Effector CD4-positive, alpha-beta T cell (primary cell): ENCODE measurements at places on chromosomes 6 and 20.
A peak's percentile ranks its signal among the peaks of the same experiment; 100 is the strongest.

GRCh38 chr6:150269130-150269856, 99.5 kb upstream of the IYD start:
- no peak for DNase-seq

- DNase-seq: no peak
Measured at GRCh38 chr20:41861772-41862422, 243.7 kb upstream of the CHD6 start.

- no peak for DNase-seq
Measured at GRCh38 chr20:57934007-57934805, 224.4 kb upstream of the PMEPA1 start.

DNA sequence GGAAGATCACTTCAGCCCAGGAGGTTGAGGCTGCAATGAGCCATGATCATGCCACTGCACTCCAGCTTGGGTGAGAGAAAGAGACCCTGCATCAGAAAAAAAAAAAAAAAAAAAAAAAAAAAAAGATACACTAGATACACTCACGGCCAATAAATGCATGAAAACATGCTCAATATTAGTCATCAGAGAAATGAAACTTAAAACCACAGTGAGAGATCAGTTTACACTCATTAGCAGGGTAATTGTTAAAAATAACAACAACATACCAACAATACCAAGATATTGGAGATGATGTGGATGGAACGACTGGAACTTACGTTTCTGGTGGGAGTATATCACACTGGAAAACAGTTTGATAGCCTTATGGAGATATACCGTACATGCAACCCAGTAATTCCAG, 29.9 kb downstream of the HS3ST5 start:
- no peak for DNase-seq

DNA sequence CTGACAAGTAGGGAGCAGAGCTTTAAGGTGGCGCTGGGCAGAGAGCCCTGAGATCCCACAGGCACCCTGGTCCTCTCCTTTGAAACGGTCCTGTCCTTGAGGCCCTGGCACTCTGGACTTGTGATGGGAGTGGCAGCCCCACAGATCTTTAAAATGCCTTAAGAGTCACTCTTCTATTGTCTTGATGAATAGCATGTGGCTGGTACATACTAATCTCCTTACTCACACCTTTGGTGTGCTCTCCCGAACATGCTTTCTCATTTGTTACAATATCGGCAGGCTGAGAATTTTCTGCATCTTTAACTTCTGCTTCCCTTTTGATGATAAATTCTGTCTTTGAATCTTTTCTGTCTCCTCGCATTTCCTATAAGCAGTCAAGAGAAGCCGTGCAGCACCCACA, 333.8 kb downstream of the TFAP2A start:
- DNase-seq: no peak

GRCh38 chr6:157761331-157761921, 61.6 kb upstream of the SNX9 start:
- DNase-seq: peak; percentile 45

DNA sequence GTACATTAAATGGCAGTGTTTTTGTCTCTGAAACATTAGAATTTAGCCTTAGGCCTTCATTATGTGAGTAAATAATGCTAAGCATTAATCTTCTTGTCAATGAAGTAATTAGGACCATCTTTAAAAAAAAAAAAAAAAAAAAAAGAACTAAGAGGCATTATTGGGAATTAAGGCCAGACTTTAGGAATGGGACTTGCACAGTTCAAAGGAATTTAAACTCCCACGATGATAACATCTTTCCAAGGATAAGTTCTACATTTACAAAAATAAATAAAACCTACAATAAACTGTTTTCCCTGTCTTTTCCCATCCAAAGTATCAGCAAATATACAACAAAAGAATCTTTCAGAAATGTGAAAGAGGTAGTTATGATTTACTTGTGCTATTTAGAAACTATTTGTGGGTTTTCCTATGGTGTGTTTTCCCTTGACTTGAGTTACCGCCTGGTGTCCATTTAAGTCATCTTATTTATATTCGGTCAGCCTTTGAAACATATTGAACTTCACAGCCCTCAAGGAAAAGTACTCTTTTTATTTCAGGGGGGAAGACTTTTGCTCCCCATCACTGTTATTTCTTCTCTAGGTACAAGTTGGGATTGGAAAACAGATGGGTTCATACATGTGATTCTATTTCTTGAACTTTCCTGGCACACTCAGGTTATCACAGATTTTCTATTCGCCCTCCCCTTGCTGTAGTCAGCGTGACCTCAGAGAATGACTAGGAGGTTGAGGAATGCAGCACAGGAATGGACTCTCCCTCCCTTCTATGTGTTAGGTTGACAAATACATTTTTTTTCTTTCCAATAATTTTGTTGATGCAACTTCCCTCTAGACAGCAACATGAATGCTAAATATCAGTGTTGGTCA, 13.6 kb downstream of the STMND1 start:
- DNase-seq: no peak

GRCh38 chr6:129340983-129341382, 369.0 kb downstream of the ARHGAP18 start:
- no peak for DNase-seq

GRCh38 chr6:48959251-48960060, 503.6 kb downstream of the MMUT start:
- no peak for DNase-seq

GRCh38 chr6:24951811-24952299, 16.1 kb upstream of the RIPOR2 start:
- peak; percentile 24 for DNase-seq

- no peak for DNase-seq
Measured at GRCh38 chr20:57048027-57048869, 218.2 kb downstream of the BMP7 start.

DNA sequence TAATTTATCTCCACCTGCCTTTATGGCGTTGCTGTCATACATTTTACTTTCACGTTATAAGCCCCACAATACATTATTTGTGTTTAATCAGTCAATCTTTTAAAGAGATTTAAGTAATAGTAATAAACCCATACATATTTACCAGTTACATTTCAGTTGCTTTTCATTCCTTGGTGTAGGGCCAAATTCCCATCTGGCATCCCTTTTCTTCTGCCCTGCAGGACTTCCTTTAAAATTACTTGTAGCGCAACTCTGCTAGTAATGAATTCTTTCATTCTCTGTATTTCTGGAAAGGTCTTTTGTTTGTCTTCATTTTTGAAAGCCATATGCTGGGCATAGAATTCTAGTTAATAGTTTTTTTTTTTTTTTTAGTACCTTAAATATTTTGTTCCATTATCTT, 24.9 kb downstream of the ZNF334 start:
- DNase-seq: no peak

DNA sequence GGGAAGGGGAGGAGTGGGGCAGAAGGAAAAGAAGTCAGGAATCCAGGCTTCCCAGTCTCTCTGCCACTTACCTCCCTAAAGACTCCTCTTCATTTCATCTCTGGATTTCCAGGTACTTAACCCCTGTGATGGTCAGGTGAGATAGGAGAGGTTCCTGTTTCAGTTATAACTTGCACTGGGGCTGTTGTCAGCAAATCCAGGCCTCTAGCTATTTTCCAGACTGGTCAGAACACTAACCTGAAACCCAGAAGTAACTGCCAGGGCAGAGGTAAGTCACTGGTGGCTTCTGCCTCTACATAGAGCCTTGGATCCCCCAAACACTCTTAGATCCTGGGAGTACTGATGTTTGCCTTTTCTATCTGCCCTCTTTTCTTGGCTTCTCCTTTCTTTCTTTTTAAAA, 233.5 kb upstream of the TAB2 start:
- no peak for DNase-seq

GRCh38 chr20:10927011-10927583, 253.3 kb upstream of the JAG1 start:
- DNase-seq: no peak

- DNase-seq: no peak
Measured at GRCh38 chr6:154447954-154448353, 62.5 kb downstream of the CNKSR3 start.

GRCh38 chr20:17679941-17680835, 1.9 kb downstream of the RRBP1 start:
- no peak for DNase-seq

GRCh38 chr6:139029470-139030227, 1.1 kb downstream of the ABRACL start:
- DNase-seq: no peak
